Thoracic aorta (tissue), 2 donors: ENCODE measurements at places on chromosomes 2 and 18. TPM values are rescaled to one million over a fixed set of nuclear protein-coding genes. Genes with fewer than 3 reads are reported as not detected.

The RABL2A gene
- total RNA-seq, result 13.5 TPM

The SERPINB4 gene
- total RNA-seq, result not detected

GRCh38 chr2:196597531-196597930 is 42.0 kb upstream of the CCDC150 start:
- DNase-seq, result no peak

GRCh38 chr2:64489081-64489751 is 34.9 kb upstream of the AFTPH start:
- DNase-seq, result no peak

- DNase-seq, result no peak
Measured at GRCh38 chr2:149586063-149586462, 1.5 kb downstream of the MMADHC start.

GRCh38 chr2:55120634-55121359 is 70.5 kb upstream of the RTN4 start:
- no peak for DNase-seq

- DNase-seq, result no peak
Measured at GRCh38 chr2:108194409-108195132, 45.2 kb upstream of the SULT1C3 start.

- DNase-seq, result no peak
Measured at GRCh38 chr18:26458526-26459232, 89.7 kb downstream of the KCTD1 start.

DNA sequence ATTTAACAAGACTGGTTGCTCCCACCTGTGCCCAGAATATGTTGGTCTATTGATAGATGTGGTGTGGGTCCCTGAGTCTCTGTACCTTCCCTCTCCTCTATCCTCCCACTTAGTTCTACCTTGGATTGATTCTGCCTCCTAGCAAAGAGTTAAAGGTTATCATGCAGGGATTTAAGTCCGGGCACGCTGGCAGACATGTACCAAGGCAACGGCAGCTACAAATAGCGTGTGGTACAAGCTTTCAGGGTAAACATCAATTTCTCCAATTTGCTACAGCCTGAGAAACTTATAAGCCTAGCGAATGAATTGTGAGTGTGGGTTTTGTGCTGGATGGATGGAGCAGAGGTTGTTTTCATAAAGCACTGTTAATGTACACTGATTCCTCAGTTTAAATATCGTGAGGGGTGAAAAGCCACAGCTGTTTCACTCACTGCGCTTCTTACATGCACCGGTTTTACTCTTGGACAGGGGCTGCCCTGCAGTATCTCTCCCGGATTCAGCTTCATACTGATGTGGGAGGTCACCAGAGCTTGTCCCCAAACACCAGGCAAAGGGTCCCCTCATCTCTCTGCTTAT is 289.8 kb downstream of the ICOS start:
- DNase-seq, result no peak

GRCh38 chr2:32008805-32009515 is 1.8 kb downstream of the MEMO1 start:
- DNase-seq, result no peak

GRCh38 chr2:133576714-133577113 is 8.5 kb upstream of the NCKAP5 start:
- DNase-seq, result no peak

DNA sequence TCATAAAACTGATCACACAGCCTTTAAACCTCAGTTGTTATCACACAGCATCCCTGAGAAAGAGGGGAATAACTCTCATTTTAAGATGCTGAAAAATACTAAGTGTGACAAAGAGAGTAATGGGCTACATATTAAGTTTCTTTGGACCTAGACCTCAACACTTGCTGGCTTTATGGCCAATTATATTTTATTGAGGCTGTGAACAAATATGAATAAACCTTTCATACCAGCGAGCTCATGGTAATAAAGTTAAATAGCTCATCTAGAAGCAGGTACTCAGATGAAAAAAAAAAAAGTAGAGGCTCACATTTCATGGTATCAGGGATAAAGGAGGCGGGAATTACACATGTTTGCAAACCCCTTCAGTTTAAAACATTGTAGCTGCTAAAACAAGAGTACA is 75.7 kb downstream of the DOCK10 start:
- no peak for DNase-seq

GRCh38 chr2:132419941-132420340 is 3.3 kb downstream of the GPR39 start:
- no peak for DNase-seq
